ENCODE measurements at places on chromosomes 12 and 14. TPM values are rescaled to one million over a fixed set of nuclear protein-coding genes. Genes with fewer than 3 reads are reported as not detected.

HELB gene
- 4.9 TPM for total RNA-seq

TCTN2 gene
- 14.7 TPM for total RNA-seq

DPY19L2 gene
- total RNA-seq = 6.6 TPM

FANCM gene
- 6.6 TPM for total RNA-seq

LRFN5 gene
- total RNA-seq = 9.8 TPM

PTPRB gene
- 0.33 TPM for total RNA-seq

ACSS3 gene
- 0.10 TPM for total RNA-seq

SLC38A1 gene
- 127 TPM for total RNA-seq

ZBTB25 gene
- 9.0 TPM for total RNA-seq

IAPP gene
- not detected for total RNA-seq

ASB2 gene
- 0.28 TPM for total RNA-seq

CKAP4 gene
- total RNA-seq = 95.9 TPM

FITM1 gene
- total RNA-seq = 0.46 TPM

PRIM1 gene
- 25.0 TPM for total RNA-seq

DNA sequence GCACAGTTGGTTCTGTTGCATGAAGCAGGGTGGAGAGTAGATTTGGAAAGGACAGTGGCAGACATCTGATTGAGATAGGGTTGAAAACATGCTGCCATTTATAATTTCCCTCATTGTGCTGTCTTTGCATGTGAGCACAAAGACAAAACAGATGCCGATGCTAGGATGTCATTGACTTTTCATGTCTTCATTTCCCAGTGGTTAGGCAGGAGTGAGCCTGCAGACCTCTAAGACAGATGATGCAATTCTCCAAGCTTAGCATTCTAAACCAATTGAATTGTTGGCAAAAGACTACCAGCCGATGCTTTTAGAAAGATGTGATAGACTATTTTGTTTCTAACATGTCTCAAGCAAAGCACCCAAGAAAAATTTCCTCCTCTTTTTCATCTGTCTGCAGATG, 37.1 kb upstream of the PELI2 start:
- H3K36me3 ChIP-seq = no peaks in the 10 kb centered on the region
- H3K4me1 ChIP-seq = no peaks in the 10 kb centered on the region

- H3K4me1 ChIP-seq = peaks cover 56% of the 10 kb centered on the region
- H3K27ac ChIP-seq = peak overlapping the region; percentile 99
Observed at GRCh38 chr12:54259194-54260011, 20.5 kb downstream of the CBX5 start.

GRCh38 chr12:95458761-95459160, 15.2 kb upstream of the METAP2 start:
- no peak overlapping the region for H3K4me3 ChIP-seq
- H3K36me3 ChIP-seq = no peaks in the 10 kb centered on the region
- DNase-seq = no peak
- no peaks in the 10 kb centered on the region for H3K27me3 ChIP-seq
- no peaks in the 10 kb centered on the region for H3K4me1 ChIP-seq

- H3K27ac ChIP-seq = no peak overlapping the region
- H3K4me3 ChIP-seq = no peak overlapping the region
- H3K27me3 ChIP-seq = no peaks in the 10 kb centered on the region
- H3K4me1 ChIP-seq = no peaks in the 10 kb centered on the region
- no peaks in the 10 kb centered on the region for H3K36me3 ChIP-seq
Observed at GRCh38 chr14:61426048-61426447, 104.7 kb downstream of the PRKCH start.

DNA sequence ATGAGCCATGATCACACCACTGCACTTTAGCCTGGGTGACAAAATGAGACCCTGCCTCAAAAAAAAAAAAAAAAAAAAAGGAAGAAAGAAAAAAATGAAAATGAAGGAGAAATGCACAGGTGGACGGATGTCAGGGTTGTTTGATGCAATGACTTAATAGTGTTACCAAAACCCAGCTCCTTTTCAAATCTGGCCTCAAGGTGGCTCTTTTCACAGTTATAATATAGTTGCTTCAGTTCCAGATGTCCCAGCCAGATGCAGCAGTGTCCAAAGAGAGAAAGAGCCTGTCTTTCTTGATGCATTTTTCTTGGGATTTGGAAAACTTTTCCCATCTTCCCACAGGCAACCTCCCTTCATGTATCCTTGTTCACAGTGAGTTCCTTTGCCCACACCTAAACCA, 36.5 kb downstream of the KCNMB4 start:
- no peaks in the 10 kb centered on the region for H3K27me3 ChIP-seq
- DNase-seq = no peak
- no peaks in the 10 kb centered on the region for H3K4me1 ChIP-seq
- no peak overlapping the region for H3K27ac ChIP-seq

- H3K4me1 ChIP-seq = peaks cover 11% of the 10 kb centered on the region
- no peaks in the 10 kb centered on the region for H3K27me3 ChIP-seq
- H3K27ac ChIP-seq = peak overlapping the region; percentile 51
- no peak overlapping the region for H3K4me3 ChIP-seq
- H3K36me3 ChIP-seq = no peaks in the 10 kb centered on the region
- DNase-seq = peak; percentile 15
Observed at GRCh38 chr14:68094158-68094557, 274.6 kb downstream of the RAD51B start.

DNA sequence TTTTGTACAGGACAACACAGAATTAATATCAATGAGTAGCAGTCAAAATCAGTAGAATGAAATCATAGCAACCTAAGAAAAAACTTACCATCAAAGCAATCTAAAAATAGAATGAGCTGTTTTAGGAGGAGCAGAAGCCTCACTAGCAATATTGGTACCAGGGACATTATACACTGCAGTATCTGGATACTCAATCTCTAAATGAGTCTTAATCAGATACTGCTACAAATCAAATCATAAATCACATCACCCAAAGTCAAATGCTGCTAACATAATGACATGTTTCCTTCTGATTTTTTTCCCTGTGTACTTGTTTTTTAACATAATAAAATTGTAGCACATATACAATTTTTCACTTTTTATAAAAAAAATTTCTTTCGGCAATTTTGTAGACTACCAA, 8.0 kb downstream of the RPS29 start:
- no peaks in the 10 kb centered on the region for H3K4me1 ChIP-seq
- H3K27ac ChIP-seq = no peak overlapping the region
- DNase-seq = no peak
- no peak overlapping the region for H3K4me3 ChIP-seq

DNA sequence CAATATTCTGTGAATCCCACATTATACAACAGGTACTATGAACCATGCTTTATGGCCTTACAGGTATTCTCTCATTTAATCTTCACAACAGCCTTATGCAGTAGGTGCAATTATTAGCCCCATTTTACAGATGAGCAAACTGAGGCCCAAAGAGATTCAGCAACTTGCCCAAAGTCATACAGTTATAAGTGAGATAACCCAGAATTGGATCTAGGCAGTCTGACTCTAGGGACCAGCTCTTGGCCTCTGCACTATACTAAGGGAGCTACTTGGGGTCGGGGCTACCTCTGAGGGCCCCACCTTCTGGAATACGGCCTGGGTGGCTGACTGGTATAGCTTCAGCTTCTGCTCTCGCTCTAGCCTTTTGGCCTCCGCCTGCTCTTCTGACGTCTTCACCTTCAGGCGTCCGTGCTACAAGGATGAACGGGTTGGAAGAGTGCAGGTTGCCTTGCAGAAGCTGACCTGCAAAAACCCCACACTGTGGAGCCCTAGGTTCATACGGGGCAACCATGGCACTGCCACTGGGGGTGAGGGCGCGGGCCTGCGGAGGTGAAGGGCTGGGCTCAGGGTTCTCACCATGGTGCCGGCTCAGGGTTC, 762 bp downstream of the RABGGTA start:
- peak overlapping the region; percentile 84 for H3K27ac ChIP-seq
- H3K4me1 ChIP-seq = peaks cover 3% of the 10 kb centered on the region
- DNase-seq = no peak
- H3K27me3 ChIP-seq = no peaks in the 10 kb centered on the region
- no peaks in the 10 kb centered on the region for H3K36me3 ChIP-seq

GRCh38 chr14:60161196-60162107, 3.7 kb downstream of the DHRS7 start:
- H3K4me3 ChIP-seq = no peak overlapping the region
- H3K27me3 ChIP-seq = no peaks in the 10 kb centered on the region
- H3K4me1 ChIP-seq = no peaks in the 10 kb centered on the region
- H3K27ac ChIP-seq = no peak overlapping the region
- no peak for DNase-seq

- peaks cover 7% of the 10 kb centered on the region for H3K36me3 ChIP-seq
- H3K27ac ChIP-seq = no peak overlapping the region
- peak overlapping the region; percentile 97 for H3K4me3 ChIP-seq
- no peaks in the 10 kb centered on the region for H3K27me3 ChIP-seq
- H3K4me1 ChIP-seq = peaks cover 14% of the 10 kb centered on the region
Observed at GRCh38 chr12:21502872-21503271, 1.3 kb downstream of the GOLT1B start.

Measured in Panc1 (cell line).